ENCODE measurements at places on chromosomes 3 and 15.

- no peak for DNase-seq
Observed at GRCh38 chr3:194592798-194593752, 40.1 kb downstream of the TMEM44 start.

DNA sequence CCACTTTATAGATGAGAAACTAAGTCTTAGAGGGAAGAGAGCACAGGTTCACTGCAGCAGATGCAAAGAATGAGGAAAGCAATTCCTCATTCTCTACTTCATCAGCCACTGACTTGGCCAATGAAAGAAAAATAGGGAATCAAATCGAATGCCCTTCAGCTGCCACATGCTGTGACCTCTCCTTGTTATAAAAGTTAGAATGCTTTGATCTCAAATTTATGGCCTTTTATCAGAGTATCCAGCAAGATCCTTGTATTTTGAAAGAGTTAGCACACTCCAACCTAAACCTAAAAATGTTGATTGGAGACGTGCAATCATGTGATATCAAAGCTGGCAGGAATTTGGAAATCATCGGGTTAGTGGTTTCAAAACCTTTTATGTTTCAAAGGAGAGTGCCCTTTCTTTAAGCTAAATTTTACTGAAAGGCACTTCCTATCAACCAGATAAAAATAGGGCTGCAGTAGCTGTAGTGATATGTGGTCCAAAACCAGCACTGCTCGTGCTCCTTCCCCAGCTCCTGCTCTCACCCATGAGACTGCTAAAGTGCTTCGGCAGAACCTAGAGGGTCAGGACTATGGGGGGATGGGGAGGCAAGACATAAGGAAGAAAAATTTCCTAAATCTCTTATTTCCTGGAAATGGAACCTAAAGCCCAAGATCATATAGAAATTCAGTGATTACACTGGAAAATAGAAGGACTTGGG lies 617.0 kb downstream of the PYDC2 start:
- DNase-seq: no peak

- no peak for DNase-seq
Observed at GRCh38 chr15:81454024-81454423, 80.0 kb upstream of the TMC3 start.

DNA sequence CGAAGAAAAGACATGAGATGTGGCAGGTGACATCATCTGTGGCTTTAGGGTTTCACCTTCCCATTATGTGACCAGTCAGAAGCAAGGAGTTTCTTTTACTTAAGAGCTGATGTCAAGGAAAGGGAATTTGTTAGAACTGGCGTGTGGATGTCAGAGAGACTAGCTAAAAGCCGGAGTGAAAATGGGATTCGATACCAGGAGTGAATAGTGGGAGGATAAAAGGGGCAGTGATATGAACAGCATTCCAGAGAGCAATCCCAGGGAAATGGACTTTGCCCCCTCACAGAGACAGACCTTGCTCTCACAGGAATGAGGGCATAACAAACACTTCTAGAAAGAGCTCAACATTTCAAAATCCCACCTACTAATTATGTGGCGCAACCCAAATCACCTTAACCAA lies 5.9 kb upstream of the FMN1 start:
- no peak for DNase-seq

GRCh38 chr15:35555244-35555643 lies 9.3 kb upstream of the DPH6 start:
- DNase-seq: no peak

- DNase-seq: no peak
Observed at GRCh38 chr3:16462679-16463078, 50.8 kb downstream of the RFTN1 start.

GRCh38 chr15:87901926-87902690 lies 354.4 kb downstream of the NTRK3 start:
- no peak for DNase-seq

DNA sequence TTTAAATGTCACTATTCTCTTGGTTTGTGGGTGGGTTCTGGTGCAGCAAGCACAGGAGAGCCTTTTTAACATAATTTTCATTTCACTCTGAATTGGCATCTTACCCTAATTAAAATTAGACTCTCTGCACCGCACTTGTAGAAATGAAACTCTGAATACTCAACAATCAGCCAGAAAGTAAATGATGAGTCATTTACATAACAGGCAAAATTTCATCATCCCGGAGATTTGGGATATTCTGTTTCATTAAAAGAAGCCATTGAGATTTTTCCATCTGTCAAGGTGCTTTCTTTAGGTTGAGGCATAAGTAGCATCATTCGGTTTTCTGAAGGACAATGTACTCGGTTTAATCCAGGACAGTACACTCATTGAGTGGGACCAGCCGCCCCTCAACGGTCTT lies 111.0 kb downstream of the RFTN1 start:
- DNase-seq: no peak

- DNase-seq: no peak
Observed at GRCh38 chr3:128567705-128568356, 74.8 kb upstream of the GATA2 start.

DNA sequence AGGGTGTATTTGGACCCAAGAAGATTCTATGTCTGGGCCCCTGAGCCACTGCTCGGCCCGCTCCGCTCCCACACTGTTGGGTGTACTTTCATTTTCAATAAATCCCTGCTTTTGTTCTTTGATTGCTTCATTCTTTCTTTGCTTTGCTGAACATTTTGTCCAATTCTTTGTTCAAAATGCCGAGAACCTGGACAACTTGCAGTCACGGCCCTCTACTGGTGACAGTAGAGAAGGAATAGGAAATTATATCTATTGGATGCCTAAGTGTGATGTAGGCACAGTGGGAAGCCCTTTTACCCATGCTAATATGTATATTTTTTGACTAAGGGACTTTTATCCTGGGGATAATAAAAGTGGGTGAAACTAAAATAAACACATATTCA lies 340.8 kb downstream of the LRRC3B start:
- DNase-seq: no peak

DNA sequence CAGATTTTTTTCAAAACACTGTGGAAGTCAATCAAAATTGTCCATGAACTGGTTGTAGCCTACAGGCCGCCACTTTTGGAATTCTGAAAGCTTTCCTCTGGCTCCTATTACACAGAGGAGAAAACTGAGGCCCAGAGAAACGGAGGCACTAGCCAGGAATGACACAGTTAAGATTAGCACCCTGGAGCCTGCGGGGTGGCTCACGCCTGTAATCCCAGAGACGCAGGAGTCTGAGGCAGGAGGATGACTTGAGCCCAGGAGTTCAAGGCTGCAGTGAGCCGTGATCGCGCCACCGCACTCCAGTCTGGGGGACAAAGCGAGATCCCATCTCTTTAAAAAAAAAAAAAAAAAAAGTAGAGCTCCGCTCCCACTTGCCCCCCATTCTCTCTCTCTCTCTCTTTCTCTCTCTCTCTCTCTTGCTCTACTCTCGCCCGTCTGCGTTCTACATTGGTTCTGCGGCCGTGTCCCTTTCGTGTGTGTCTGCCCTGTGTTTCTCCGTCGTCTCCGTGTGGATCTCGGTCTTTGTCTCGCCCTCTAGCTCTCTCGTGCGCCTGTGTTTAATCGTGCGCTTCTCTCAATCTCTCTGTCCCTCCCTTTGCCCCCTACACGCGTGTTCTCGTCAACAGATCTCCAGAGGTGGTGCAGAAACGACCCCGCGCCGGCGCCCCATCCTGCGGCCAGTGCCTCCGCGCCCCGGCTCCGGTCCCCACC lies 512 bp upstream of the TRH start:
- no peak for DNase-seq

GRCh38 chr15:96321639-96322535 lies 8.6 kb upstream of the NR2F2 start:
- DNase-seq: no peak

DNA sequence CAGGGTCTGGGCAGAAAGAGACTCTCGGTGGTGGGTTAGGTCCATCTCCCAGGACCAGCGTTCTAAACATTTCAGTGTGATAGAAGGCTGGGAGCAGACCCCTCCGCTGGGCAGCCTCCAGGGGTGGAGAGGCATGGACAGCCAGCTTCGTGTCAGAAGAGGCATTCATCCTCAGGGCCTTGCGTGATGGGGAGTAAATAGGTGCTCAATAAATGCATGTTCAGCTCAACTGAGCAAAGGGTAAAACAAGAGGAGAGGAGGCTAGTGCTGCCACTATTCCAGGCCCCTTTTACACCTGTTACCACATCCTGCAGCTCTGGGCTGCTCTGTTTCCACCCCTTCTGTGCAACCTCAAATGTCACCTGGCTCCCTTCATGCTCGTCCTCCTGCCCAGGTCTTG lies 49.0 kb downstream of the SEMA5B start:
- no peak for DNase-seq

GRCh38 chr3:184472723-184473428 lies 88.7 kb upstream of the EPHB3 start:
- peak; percentile 48 for DNase-seq

GRCh38 chr3:154125378-154126030 lies 4.3 kb downstream of the ARHGEF26 start:
- DNase-seq: no peak

GRCh38 chr3:30712991-30713390 lies 106.6 kb downstream of the TGFBR2 start:
- no peak for DNase-seq

GRCh38 chr3:146308682-146309081 lies 57.8 kb upstream of the PLSCR4 start:
- DNase-seq: no peak

- peak; percentile 46 for DNase-seq
Observed at GRCh38 chr3:187975561-187976364, 178.2 kb upstream of the LPP start.

DNA sequence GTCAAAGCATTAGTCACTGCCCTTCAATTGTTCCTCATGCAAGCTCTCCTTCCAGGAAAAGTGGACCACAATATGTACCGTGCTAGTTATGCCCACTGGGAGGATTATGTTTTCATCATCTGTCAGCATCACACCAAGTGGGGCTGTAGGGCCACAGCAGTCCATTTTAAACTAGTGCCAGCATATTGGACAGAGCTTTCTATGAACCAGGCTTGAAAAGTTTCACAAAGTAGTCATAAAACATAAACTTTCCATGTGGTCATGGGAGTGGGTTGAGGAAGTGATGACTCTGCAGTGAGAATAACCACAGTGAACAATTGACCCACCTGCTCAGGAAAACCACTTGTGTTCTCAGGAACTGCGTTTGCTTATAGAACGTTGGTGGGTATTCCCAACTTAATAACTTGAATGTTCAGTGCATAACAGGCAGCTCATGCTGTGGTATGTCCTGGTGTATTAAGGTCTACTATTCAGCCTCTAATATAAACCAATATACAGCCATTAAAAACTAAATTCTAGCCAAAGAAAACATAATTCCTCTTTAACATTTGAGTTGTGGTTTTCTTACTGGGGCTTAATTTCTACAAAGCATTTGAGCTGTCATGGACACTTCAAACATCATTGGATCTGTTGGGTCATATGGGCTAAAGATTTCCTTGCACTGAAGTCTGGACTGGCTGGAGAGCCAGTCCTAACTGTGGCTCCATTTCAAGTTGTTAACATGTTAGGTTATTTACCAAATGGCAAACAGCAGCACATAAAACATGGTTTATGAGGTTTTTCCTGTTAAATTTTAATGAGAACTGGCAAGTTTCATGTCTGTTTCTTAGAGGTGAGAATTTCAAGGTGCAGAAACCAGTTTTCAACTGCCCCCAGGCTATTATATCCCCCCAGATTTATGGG lies 274.1 kb downstream of the OTOL1 start:
- DNase-seq: no peak

GRCh38 chr3:184284696-184285095 lies 8.9 kb downstream of the ECE2 start:
- peak; percentile 10 for DNase-seq

- no peak for DNase-seq
Observed at GRCh38 chr3:170572665-170573253, 13.1 kb downstream of the SLC7A14 start.

GRCh38 chr15:57578288-57578900 lies 13.3 kb upstream of the MYZAP start:
- DNase-seq: no peak

- no peak for DNase-seq
Observed at GRCh38 chr15:36748366-36749115, 169.1 kb downstream of the CDIN1 start.

- peak; percentile 40 for DNase-seq
Observed at GRCh38 chr15:68054628-68055223, 611 bp downstream of the PIAS1 start.

GRCh38 chr15:48064421-48064820 lies 56.4 kb upstream of the SLC24A5 start:
- DNase-seq: no peak

DNA sequence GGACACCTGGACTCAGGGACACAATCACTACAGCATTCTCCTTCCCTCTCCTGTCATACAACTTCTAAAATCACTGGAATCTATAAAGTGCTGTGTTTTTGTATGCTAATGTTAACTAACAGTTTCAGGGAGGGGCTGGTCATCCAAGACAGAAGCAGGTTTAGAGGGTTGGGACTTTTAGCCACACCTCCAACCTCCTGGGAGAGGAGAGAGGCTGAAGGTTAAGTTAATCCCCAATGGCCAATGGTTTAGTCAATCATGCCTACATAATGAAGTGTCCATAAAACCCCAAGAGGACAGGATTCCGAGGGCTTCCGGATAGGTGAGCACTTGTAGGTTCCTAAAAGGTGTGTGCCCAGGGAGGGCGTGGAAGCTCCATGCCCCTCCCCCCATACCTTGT lies 219.3 kb upstream of the CTNNB1 start:
- no peak for DNase-seq

DNA sequence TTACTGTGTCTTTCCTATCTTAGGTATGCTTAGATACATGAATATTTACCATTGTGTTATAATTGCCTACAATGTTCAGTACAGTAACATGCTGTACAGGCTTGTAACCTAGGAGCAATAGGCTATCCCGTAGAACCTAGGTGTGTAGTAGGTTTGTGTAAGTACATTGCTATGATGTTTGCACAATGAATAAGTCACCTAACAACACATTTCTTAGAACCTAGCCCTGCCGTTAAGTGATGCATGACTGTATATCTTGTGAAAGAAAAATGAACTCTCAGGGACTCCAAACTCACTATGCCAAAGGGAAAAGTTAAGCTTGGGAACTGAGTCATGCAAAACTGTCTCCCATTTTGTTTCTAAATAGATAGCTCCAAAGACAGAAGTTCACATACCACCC lies 91.5 kb upstream of the ACP3 start:
- no peak for DNase-seq

GRCh38 chr3:42161050-42161935 lies 70.1 kb downstream of the TRAK1 start:
- no peak for DNase-seq

- DNase-seq: no peak
Observed at GRCh38 chr15:85897895-85898717, 103.4 kb upstream of the KLHL25 start.

- DNase-seq: no peak
Observed at GRCh38 chr3:151478335-151478697, 17.5 kb upstream of the IGSF10 start.

- DNase-seq: no peak
Observed at GRCh38 chr15:42691308-42691707, 45.6 kb downstream of the CDAN1 start.
